Activated CD4-positive, CD25-positive, alpha-beta regulatory T cell (primary cell): ENCODE measurements at places on chromosomes 2 and 18.

DNA sequence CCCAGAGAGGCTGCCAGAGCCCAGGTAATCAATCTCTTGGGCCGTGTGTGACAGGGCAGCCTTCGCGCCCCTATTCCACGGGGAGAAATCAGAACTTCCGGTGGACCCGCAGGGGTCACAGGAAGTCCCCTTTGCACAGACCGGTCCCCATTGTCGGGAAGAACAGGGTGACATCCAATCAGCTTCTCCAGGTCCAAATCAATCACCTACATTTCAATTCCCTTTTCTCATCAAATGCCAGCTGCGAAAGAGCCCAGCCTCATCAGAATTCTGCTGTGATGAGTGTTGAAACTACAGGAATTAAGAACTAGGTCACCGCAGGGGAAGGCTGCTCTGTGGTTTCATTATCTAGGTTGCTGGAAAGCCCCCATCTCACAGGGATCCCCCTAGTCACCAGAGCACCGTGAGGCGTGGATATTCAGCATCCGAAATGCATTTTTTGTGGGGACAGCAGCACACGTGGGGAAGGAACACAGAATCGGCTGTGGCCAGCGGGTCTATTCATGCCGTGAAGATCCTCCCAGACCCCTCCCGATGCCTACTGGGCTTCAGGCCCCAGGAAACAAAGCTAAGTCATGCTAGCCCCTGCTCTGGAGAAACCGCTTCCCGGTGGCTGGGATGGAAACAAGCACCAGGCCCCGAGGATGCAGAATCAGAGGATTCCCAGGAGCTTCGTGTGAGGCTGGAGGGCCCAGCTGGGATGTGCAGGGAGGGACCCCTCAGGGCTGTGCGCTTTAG is 193.7 kb upstream of the ID2 start:
- DNase-seq = peak; percentile 33

DNA sequence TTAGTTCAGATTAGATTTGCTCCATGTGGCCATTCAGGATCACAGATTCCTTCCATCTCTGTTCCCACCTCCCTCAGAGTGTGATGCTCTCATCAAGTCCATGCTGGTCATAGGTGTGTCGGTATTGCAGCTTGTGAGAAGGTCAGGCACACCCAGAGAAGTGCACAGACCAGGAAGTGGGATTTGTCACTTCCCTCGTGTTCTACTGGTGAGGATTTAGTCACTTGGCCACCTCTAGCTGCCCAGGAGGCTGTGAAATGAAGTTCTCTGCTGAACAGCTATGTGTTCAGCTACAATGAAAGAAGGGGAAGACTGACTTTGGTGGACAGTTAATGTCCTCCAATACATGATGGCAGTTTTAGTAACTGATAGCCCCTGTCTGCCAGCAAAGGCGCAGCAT is 3.5 kb upstream of the LANCL1 start:
- no peak for DNase-seq

GRCh38 chr18:30150586-30151250 is 891.8 kb downstream of the DSC3 start:
- DNase-seq = no peak

DNA sequence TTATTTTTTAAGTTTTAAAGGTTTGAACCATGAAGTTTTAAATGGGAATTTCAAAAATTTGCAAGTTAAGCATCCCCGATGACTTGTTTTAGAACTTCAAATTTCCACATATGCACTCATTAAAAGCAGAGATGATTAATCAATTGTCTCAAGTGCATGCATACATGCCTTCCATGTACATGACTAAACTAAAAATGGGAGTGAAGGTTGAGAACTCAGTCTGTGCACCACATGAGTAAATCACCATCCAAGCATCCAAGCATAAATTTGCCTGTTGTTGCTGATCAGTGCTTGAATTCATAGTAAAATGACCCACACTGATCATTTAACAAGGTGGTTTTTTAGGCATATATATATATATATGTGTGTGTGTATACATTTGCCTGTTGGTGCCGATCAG is 249.8 kb downstream of the ARHGAP15 start:
- DNase-seq = no peak

GRCh38 chr18:42839408-42839807 is 276.1 kb downstream of the RIT2 start:
- no peak for DNase-seq

DNA sequence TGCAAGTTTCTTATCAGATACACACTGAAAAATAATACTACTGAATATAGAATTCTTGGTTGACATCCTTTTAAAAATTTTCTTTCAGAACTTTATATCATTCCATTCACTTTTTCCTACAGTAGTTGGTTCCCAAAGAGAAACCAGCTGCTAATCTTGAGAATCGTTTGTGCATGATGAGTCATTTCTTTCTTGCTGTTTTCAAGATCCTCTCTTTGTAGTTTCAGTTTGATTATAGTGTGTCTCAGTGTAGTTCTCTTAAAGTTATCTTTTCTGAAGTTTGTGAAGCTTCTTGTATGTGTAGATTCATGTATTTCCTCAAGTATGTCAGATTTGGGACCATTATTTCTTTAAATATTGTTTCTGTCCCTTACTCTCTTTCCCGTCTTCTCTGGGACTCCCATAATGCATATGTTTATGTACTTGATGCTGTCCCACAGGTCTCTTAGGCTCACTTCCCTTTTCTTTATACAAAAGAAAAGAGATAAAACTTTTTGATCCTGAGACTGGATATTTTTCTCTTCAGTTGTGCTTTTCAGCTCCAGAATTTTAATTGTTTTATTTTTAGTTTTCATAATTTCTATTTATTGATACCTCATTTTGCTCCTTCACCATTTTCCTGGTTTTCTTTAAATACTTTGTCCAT is 801.0 kb downstream of the TDRD15 start:
- no peak for DNase-seq

- DNase-seq = no peak
These were observed 88.0 kb downstream of the LTBP1 start for GRCh38 chr2:33034784-33035183.

- DNase-seq = no peak
These were observed 136.4 kb downstream of the ZNF407 start for GRCh38 chr18:74734013-74734444.

- DNase-seq = no peak
These were observed 49.1 kb downstream of the LRPPRC start for GRCh38 chr2:43946685-43947084.
